ENCODE measurements at places on chromosomes 5 and 9. TPM values are rescaled to one million over a fixed set of nuclear protein-coding genes. Genes with fewer than 3 reads are reported as not detected.

DNA sequence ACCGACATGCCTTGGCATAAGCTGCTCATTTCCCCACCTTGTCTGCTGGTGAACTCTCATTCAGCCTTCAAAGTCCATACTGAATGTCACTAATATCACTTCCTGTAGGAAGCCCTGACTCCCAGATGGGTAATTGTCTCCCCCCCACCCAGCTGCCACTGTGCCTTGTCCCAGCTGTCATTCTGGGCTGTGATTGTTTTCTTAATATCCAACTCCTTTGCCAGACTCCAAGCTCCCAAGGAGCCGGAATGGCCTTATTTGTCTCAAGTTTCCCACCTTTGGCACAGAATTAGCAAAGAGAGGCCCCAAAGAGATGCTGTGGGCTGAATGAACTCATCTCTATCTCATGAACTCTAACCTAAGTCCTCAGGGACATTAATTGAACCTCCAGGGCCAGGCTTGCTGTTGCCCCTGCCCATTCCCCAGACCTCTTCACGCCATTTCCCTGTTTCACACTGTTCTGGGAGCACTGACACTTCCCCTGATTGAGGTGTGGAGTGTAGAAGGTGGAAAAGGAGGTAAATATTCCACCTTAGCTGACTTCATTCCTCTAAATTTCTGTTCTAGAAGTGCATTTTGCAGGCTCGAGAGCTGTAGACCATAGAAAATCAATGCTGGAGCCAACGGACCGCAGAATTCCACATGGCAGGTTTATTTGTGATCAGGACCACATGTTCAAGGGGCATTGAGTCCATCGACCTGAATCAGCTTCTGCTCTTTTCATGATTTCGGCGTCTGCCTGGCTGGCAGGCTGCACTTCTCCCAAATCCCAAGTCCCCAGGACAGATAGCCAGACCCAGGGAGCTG is 4.9 kb upstream of the SH3PXD2B start:
- H3K27ac ChIP-seq, result no peak overlapping the region
- H3K27me3 ChIP-seq, result no peaks in the 10 kb centered on the region
- peaks cover 10% of the 10 kb centered on the region for H3K4me1 ChIP-seq
- no peak overlapping the region for H3K4me3 ChIP-seq
- DNase-seq, result no peak

DNA sequence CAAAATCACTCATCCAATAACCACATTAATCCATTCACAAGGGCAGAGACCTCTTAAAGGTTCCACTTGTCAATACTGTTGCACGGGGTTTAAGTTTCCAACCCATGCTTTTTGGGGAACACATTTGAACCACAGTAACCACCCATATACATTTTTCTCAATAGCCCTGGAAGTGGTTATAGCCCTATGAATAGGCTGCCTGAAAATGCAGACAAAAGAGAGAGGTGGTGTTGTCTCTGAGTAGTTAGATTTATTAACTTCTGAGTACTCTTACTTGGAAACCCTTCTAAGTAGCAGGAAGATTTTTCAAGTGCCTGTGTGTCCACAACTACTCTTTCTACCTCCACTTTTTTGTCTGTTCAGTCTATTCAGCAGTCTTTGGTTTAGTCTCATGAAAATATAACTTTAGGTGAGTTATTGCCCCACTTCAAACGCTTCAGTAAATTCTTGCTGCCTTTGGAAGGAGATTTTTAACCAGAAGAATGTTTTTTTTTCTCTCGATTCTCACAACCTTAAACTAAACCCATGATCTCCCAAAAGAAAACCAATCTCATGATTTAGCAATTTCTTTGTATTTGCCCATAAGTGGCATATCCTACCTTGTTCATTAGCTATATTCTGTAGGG is 42.6 kb downstream of the ARHGEF28 start:
- H3K27me3 ChIP-seq, result no peaks in the 10 kb centered on the region
- H3K27ac ChIP-seq, result no peak overlapping the region
- no peak for DNase-seq
- peaks cover 17% of the 10 kb centered on the region for H3K4me1 ChIP-seq

GRCh38 chr5:146623666-146624065 is 107.7 kb upstream of the GPR151 start:
- no peak overlapping the region for H3K27ac ChIP-seq
- H3K27me3 ChIP-seq, result peaks cover 3% of the 10 kb centered on the region
- H3K4me3 ChIP-seq, result no peak overlapping the region

DNA sequence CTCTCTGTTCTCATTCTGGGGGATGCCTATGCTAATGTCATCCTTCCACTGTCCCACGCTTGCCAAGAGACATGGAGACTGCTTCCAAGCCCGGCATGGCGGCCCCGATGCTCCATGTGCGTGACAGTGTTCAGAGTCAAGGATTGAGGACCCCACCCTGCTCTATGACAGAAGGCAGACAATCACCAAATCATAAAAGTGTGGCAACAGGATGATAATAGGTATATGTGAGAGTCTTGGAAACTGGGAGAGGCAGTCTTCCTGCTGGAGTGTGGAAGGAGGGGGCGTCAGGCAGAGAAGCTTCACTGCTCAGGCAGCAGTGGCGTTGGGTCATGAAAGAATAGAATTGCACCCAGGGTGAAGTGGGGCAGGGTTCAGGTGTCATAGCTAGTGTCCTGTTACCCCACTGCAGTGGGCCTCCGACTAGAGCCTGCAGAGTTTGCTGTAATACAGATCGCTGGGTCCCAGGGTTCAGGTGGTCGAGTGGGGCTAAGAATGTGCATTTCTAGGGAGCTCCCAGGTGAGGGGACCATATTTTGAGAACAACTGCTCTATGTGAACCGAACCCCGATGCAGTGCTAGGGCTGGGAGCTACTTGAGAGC is 12.5 kb upstream of the GADD45G start:
- DNase-seq, result no peak
- H3K4me3 ChIP-seq, result no peak overlapping the region
- no peak overlapping the region for H3K27ac ChIP-seq
- peaks cover 4% of the 10 kb centered on the region for H3K4me1 ChIP-seq

GRCh38 chr9:90288275-90288639 is 354.4 kb downstream of the DIRAS2 start:
- H3K27me3 ChIP-seq, result no peaks in the 10 kb centered on the region
- H3K36me3 ChIP-seq, result no peaks in the 10 kb centered on the region
- H3K4me3 ChIP-seq, result no peak overlapping the region
- no peak for DNase-seq

DNA sequence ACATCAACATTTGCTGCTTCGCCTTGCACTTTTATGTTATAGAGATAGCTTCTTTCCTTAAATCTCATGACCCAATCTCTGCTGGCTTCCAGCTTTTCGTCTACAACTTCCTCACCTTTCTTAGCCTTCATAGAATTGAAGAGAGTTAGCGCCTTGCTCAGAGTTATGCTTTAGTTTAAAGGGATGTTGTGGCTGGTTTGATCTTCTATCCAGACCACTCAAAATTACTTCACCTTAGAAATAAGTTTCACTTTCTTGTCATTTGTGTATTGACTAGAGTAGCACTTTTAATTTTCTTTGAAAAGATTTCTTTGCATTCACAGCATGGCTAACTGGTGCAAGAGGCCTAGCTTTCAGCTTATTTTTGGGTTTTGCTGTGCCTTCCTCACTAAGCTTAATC is 414.2 kb downstream of the ZNF608 start:
- H3K27ac ChIP-seq, result no peak overlapping the region
- H3K4me3 ChIP-seq, result no peak overlapping the region
- no peak for DNase-seq

- no peak overlapping the region for H3K27ac ChIP-seq
- no peak overlapping the region for H3K4me3 ChIP-seq
- H3K36me3 ChIP-seq, result no peaks in the 10 kb centered on the region
- no peaks in the 10 kb centered on the region for H3K27me3 ChIP-seq
Observed at GRCh38 chr9:35776018-35776417, 15.4 kb upstream of the NPR2 start.

Gene SPATA31C1
- not detected for total RNA-seq

Gene SGCD
- total RNA-seq, result 1.5 TPM

Gene HRCT1
- total RNA-seq, result 31.8 TPM

Gene BTNL3
- total RNA-seq, result 15.7 TPM

Gene PHPT1
- 69.7 TPM for total RNA-seq

Gene GRPEL2
- total RNA-seq, result 8.5 TPM

Gene USP20
- 40.0 TPM for total RNA-seq

Gene TMEM252
- not detected for total RNA-seq

Gene TAF11L4
- total RNA-seq, result not detected
